ENCODE measurements at places on chromosomes 2 and 18.

- DNase-seq, result peak; percentile 17
Measured at GRCh38 chr2:199596549-199596948, 138.8 kb upstream of the SATB2 start.

DNA sequence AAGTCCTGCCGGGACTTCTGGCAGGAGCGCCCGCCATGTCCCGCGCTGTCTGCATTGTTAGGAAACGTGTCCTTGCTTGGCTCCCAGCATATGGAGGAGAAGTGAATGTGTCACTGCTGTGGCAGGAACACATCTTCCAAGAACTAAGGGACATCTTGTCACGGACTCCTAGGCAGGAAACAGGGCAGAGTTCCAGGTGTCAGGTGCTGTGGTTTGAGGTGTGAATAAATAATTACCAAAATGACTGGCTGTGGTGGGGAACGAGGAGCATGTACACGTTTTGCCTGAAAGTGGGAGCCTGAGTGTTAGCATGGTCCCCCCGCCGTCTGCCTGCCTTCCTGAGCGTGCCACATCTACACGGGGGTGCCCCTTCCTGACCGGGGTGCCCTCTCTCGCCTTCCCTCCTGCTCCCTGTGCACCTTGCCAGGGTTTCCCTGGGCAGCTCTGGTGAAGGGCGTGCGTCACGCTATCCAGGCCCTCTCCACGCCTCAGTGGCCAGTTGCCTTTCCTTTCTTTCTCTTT, 237.5 kb downstream of the LDLRAD4 start:
- peak; percentile 82 for DNase-seq

- no peak for DNase-seq
Measured at GRCh38 chr2:57146951-57147350, 899.7 kb upstream of the VRK2 start.

GRCh38 chr2:57453945-57454344, 592.7 kb upstream of the VRK2 start:
- no peak for DNase-seq

- no peak for DNase-seq
Measured at GRCh38 chr18:76259096-76259495, 235.9 kb downstream of the ZNF516 start.

- DNase-seq, result no peak
Measured at GRCh38 chr2:233492078-233492477, 74.5 kb downstream of the USP40 start.

GRCh38 chr2:48471048-48471474, 58.9 kb upstream of the STON1 start:
- no peak for DNase-seq

- DNase-seq, result no peak
Measured at GRCh38 chr2:62526531-62527381, 20.8 kb upstream of the TMEM17 start.

DNA sequence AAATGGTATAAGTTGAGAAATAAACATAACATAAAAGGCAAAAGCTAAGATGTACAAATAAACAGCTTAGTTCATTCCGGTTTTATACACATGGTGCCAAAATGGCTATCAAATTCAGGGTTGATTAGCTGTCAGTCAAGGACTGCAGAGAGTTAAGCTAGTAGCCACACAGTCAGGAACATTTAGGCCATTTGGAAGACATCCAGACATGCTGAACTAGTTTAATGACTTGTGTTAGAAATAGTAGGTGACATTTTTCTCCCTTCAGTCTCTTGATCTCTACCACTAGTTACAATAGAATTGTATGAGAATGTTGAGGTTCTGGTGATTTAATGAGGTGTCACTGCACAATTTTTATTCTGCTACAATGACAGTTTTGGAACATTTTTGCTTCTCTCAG, 394.4 kb upstream of the SPHKAP start:
- no peak for DNase-seq

GRCh38 chr2:120470041-120470965, 124.4 kb downstream of the INHBB start:
- no peak for DNase-seq

DNA sequence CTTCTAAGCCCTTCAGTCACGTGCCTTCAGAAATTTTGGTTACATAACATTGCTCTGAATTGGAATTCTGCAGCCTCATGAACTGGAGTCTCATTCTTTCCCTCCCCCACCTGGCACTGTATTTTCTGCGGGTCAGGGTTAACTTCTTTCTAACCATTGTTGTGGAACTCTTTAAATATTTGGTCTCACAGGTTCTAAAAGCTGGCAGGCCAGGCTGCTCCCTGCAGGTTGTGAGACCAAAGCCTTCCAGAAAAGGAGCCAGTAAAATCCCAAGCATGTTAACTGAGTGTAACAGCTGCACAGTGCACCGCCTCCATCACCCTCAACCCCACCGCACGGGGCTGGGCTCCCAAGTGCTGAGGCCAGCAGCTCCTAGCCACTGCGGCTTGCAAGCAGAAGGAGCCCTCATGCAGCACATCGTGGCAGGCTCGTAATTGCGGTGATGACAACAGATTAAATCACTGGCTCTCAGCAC, 174.1 kb upstream of the ALPP start:
- no peak for DNase-seq

GRCh38 chr2:133641942-133642725, 73.9 kb upstream of the NCKAP5 start:
- no peak for DNase-seq

- no peak for DNase-seq
Measured at GRCh38 chr2:209525834-209526281, 102.0 kb downstream of the MAP2 start.

DNA sequence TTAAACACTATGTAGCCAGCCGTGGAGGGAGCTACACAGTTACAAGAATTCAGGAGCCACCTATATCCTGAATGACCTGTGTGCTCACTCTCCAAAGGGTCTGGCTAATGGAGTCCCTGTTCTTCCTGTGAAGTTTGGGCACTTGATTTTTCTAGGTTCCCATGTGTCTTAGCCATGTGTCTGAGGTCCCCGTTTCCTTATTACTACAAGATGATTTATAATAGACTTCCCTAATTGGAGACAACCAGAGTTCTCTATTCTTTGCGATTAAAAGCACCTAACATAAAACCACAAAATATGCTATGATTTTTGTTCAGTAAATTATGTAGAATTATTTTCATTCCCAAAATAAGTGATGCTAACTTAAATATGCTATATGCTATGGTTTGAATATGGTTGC, 83.4 kb downstream of the PDK1 start:
- DNase-seq, result no peak

GRCh38 chr2:8171608-8172007, 510.2 kb upstream of the ID2 start:
- DNase-seq, result no peak

GRCh38 chr18:58698701-58699193, 27.5 kb downstream of the MALT1 start:
- DNase-seq, result no peak

DNA sequence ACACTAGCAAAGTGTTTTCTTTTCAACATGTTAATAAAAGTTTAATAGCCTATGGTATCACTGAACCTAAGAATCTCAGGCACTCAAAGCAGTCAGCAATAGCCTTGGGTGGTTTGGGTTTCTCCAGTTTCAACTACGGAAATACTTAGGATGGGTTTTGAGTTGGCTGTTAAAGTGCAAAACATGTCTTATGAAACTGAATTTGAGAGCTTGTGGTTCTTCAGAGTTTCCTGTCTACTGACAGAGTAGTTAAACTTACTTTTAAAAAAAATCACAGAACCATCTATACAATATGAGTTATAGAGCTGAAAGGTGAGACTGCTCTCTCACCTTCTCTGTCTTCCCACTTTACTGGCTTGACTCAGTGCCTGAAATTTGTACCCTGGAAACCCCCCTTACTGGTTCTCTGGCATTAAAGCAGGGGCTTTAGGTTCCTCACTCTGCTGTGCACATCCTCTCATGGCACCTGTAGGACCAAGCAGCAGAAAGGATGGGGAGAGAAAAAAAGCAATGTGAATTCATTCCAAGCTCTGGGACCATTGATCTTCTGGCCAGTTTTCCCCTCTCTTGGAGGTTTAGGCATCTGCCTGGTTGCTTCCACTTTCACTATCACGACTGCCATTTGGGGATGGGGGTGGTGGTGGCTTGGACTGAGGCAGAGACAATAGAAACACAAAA, 18.1 kb downstream of the CCDC141 start:
- DNase-seq, result peak; percentile 82

DNA sequence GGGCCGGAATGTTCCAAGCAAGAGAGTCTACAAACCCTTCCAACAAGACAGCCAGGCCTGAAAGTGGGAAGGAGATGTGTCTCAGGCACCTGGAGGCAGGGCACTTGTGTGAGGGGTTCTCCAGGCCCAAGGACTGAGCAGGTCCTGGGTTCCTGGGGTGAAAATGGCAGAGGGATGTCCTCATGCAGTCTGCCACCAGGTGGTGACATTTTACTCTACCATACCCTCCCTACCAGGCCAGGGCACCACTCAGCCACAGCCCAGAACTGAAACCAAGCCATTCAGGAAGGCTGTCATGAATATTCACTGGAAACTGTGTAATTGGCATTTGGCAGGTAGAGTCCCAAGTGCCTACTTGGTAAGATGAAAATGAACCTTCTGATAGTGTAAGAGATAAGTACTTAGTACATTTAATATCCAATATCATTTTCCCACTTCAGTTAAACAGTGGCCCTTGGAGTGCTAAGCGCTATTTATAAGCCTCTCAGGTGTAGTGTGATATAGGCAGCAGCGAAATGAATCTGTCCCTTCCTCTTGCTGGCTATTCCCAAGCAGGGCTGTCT, 185.1 kb downstream of the MYO5B start:
- DNase-seq, result peak; percentile 56

- no peak for DNase-seq
Measured at GRCh38 chr18:2121224-2121623, 450.1 kb downstream of the METTL4 start.

- DNase-seq, result no peak
Measured at GRCh38 chr2:120858361-120859106, 122.9 kb downstream of the GLI2 start.

GRCh38 chr2:8315531-8316165, 366.2 kb upstream of the ID2 start:
- no peak for DNase-seq

DNA sequence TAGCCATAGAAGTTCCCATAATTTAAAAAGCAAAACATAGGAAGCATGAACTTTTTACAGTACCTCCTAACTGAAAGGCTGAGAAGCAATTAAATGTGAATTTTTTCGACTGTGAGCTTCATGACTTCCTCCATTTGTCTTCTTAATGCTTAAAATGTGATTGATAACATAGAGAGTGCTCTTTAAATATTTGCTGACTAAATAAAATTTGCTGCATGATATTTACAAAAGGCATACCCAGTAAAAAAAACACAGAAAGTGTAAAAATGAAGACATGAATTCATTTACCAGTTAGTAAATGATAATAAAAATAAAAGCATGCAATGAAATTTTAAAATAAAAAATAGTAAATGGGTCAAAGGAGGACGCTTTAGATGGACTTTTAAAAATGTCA, 21.9 kb downstream of the STAT4 start:
- DNase-seq, result no peak

DNA sequence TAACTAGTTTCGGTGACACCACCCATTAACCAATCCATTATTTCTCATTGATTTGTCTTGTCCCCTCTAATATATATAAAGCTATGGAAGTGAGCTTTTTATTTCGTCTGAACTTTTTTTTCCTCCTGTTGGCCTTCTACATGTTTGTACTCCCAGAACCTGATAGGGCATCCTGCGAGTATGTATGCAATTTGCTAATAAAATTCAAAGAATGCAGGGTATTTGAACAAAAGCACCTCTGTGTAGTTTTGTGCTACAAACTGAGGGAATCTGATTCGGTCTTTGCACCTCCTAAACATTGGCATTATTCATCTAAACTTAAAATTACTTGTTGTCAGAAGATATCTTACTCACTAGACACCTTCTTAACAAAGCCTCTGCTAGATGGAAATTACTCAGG, 242.9 kb upstream of the TMEFF2 start:
- no peak for DNase-seq

GRCh38 chr2:2024751-2025481, 280.6 kb upstream of the PXDN start:
- DNase-seq, result no peak

- DNase-seq, result no peak
Measured at GRCh38 chr2:208489687-208490086, 83.1 kb downstream of the PTH2R start.

- DNase-seq, result peak; percentile 86
Measured at GRCh38 chr2:113138428-113139322, 11.3 kb downstream of the IL1RN start.

DNA sequence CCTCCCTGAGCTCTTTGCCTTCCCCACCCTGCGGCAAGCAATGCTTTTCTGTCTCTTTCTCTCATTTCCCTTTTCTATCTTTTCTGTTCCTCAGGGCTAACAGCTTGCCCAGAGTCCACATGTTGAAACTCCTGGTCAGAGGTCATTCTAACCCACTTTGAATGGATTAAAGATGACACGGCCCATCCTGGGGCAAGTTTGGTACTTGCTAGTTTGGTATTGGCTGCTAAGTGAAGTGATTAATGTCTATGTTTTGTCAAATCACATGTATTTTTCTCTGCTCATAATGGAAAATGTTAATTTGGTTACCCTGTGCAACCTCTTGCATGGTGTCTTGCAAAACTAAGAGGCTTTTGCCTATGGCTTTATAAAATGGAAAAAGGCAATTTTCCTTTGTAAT, 960.2 kb downstream of the CNTNAP5 start:
- no peak for DNase-seq

- DNase-seq, result peak; percentile 60
Measured at GRCh38 chr2:85577386-85578242, at the start of gene VAMP8. Gene VAMP8 (plus strand): TSS chr2:85577586. CDS start chr2:85577647, 61 bp downstream.

DNA sequence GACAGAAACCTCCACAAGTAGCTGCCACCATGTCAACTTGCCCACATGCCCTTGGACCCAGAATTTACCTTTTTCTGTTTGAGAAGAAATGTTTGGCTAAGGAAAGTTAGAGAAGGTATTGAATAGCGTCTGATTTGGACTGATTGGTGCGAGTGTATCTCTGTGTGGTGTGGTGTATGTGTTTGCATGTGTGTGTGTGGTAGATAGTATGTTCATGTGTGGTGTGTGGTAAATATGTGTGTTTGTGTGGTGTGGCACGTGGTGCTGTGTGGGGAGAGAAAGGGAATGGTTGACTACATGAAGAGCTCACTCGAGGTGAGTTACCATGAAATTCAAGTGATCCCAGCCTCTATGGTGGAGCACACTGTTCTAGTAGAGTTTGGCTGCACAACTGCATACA, 360.8 kb upstream of the SPHKAP start:
- no peak for DNase-seq

GRCh38 chr2:50490991-50491390, 540.9 kb downstream of the NRXN1 start:
- DNase-seq, result no peak

DNA sequence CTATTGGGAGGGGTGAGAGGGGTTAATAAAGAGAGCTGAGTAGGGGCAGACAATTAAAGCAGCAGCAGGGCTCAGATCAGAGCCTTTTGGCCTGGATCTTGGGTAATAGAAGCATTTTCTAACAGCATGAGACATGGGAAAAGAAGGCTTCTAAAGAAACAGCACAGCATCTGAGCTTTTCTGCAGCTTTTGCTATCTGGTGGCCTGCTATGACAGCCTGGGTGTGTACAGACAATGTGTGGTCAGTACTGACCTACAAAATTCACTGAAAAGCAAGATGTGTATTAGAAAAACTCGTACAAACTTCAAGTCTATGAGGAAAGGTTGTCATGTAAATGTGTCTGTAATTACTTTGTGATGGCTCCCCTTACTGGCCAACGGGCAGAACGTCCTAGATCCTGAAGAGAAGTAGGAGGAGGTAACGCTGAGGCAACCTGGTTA, 95.6 kb downstream of the GALNT3 start:
- DNase-seq, result peak; percentile 10
